ENCODE measurements at places on chromosomes 1 and 21.

GRCh38 chr1:121566346-121566745 is 381.6 kb downstream of the SRGAP2C start:
- no peak for DNase-seq

GRCh38 chr21:21045518-21045917 is 47.3 kb downstream of the NCAM2 start:
- DNase-seq, result no peak

DNA sequence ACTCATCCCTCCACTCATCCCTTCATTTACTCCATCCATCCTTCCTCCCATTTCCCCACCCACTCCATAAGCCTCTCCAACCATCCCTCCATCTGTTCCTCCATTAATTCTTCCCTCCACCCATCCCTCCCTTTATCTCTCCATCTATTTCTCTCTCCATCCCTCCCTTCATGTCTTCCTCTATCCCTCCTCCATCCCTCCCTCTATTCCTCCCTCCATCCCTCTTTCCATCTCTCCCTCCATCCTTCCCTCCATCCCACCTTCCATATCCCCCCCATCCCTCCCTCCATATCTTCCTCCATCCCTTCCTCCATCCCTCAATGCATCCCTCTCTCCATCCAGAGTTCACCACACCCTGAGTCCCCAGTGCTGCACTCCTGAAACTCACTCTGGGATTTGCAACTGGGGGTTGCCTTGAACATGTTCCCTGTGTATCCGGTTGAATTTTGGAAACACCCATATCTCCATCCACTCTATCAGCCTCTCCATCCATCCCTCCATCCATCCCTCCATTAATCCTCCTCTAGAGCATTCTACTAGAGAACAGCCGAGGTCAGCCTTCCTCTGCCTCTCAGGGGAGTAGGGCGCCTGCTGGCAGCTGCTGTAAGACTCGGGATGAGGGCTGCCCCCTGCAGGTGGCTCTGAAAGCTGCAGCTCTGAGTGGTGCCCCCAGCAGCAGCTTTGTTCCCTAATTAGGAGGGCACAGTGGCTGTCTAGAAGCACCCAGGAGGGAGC is 39.4 kb downstream of the ABCG1 start:
- DNase-seq, result peak; percentile 44

DNA sequence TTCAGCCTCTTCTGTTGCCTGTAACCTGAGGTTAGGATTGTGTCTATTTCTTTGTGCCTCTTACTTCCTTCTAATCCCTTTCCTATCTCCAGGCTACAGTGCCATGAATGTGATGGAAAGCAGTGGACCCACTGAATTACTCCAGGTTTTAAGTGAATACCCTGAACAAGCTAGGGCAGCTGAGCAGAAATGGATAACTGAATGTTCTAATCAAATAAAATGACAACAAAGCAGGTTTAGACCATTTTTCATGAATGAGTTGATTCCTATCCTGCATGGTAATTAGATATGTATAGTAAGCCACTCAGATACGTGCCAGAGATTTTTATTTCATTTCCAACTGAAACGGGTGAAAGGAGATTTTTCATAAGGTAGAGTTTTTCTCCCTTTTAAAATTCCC is 127.5 kb upstream of the ZP4 start:
- DNase-seq, result no peak

GRCh38 chr1:63787875-63788274 is 14.1 kb downstream of the ROR1 start:
- DNase-seq, result no peak
